SHP77 treated with DMSO at 0.1 percent for 48 hours (cell line): ENCODE measurements at places on chromosomes 2 and 18.

- no peak for DNase-seq
These were observed 76.7 kb downstream of the CRACDL start for GRCh38 chr2:98859323-98859722.

DNA sequence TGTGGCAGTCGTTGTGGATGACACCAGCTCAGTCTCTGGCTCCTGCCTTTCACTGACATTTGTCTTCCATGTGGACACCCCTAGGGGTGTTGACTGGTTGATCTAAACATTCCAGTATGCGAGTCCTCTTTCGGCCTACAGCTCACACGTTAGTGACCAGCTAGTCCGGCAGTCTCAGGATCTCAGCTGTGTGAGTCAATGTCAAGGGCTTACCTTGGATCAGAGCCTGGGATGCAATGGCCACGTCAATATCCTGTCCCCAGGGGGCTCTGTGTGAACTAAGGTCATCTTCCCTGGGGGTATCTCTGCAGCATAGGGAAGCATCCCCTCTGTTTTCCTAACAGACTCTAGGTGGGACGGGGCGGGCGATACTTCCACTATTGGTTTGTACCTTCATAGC, 35.1 kb upstream of the YWHAQ start:
- DNase-seq = no peak

DNA sequence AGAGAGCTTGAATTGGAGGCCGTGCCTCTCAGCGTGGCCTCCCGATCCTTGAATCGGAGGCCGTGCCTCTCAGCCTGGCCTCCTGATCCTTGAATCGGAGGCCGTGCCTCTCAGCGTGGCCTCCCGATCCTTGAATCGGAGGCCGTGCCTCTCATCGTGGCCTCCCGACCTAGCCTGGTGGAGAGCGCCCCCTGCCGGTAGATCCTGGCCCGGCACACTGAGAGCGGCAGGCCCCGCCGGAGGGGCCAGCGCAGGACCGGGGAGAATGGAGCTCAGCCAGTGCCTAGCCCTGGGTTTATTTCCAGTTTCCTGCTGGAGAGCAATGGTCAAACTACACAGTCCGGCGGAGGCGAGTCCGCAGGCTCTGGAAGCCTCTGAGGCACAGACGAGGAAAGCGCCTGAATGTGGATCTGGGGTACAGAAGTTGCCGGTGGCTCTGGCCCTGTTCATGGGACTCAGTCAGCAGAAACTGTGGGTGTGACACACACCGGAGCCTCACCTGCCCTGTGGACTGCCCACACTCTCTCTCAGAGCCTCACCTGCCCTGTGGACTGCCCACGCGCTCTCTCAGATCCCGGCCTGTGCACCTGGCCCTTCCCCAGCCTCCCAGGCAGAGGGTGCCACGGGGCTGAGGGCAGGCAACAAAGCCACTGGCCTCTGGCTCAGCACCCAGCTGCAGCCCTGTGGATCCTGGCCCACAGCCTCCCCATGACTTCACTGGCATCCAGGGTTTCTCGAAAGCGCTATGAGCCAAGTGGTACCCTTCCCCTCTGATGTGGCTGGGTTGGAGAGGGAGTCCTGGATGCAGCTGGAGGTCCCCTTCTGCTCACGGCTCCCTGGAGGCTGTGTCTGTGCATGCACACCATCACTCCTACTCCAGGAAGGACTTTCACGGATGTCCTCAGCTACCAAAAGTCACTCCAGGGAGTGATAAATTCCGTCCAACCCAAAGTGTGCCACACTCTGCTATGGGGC, 1.5 kb downstream of the IL36B start:
- DNase-seq = no peak

- no peak for DNase-seq
These were observed 202.7 kb downstream of the SCG2 start for GRCh38 chr2:223399357-223399957.

GRCh38 chr2:100887713-100888495, 68.0 kb downstream of the NPAS2 start:
- DNase-seq = no peak

DNA sequence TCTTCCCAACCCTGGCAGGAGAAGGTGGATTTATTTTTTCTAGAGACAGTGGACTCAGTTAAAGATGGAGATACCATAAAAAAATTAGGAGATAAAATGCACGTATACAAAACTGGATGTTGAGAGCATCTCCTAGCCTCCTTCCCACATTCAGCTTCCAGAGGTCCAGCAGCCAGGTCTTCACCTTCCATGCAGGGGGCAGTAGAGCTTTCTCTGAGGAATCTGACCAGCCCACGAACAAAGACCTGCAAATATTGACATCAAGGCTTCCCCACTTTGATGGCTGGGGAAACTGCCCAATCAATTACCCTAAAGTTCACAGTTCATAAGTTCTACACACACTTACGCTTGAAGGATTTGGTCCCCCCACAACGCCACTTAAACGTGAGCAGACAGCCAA, 24.5 kb downstream of the AQP4 start:
- no peak for DNase-seq

- no peak for DNase-seq
These were observed 240.7 kb downstream of the WDR7 start for GRCh38 chr18:56891870-56892269.

- no peak for DNase-seq
These were observed 44.1 kb upstream of the IGFBP2 start for GRCh38 chr2:216588861-216589710.

GRCh38 chr2:225112362-225113126, 70.3 kb upstream of the DOCK10 start:
- DNase-seq = no peak

- DNase-seq = no peak
These were observed 19.7 kb downstream of the CYP1B1 start for GRCh38 chr2:38056216-38056615.
